ENCODE measurements at places on chromosomes 2 and 18. TPM values are rescaled to one million over a fixed set of nuclear protein-coding genes. Genes with fewer than 3 reads are reported as not detected.

LAMA1 gene
- 21.6 TPM for total RNA-seq

OXER1 gene
- not detected for total RNA-seq

ANKRD23 gene
- total RNA-seq = not detected

SCN3A gene
- total RNA-seq = not detected

MAP3K19 gene
- not detected for total RNA-seq

POTEF gene
- not detected for total RNA-seq

ARHGAP28 gene
- 7.5 TPM for total RNA-seq

SCYGR2 gene
- total RNA-seq = not detected

CABLES1 gene
- total RNA-seq = 0.71 TPM

RAB1A gene
- 89.0 TPM for total RNA-seq

TNFRSF11A gene
- not detected for total RNA-seq

TP53I3 gene
- total RNA-seq = 75.9 TPM

STK11IP gene
- total RNA-seq = 13.0 TPM

MDH1B gene
- total RNA-seq = 0.53 TPM

SLC9A2 gene
- not detected for total RNA-seq

MMADHC gene
- 169 TPM for total RNA-seq

Measured in myometrial cell (primary cell).